ENCODE measurements at places on chromosomes 1 and 21. TPM values are rescaled to one million over a fixed set of nuclear protein-coding genes. Genes with fewer than 3 reads are reported as not detected.
A peak's percentile ranks its signal among the peaks of the same experiment; 100 is the strongest.

- ATAC-seq, result no peak
Observed at GRCh38 chr1:202540014-202540413, 170.2 kb downstream of the SYT2 start.

ZP4 gene
- not detected for total RNA-seq

DNA sequence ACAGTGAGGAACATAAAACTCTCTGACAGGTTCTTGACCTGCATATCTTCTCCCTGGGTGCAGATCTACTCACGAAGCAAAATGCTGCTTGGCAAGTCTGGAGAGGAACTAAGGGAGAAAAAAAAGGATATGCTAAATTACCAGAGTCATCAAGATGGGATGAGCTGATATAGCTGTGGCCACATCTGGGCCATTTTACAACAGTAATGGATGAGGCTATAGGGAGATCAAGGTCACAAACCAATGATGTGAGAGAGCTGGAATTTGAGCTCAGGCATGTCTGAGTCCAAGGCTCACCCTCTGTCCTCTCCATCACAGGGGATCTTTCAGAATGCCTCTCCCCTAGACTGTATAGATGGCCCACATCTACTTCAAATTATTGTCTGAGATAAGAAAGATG lies 26.2 kb downstream of the ZMYND12 start:
- ATAC-seq, result no peak

DNA sequence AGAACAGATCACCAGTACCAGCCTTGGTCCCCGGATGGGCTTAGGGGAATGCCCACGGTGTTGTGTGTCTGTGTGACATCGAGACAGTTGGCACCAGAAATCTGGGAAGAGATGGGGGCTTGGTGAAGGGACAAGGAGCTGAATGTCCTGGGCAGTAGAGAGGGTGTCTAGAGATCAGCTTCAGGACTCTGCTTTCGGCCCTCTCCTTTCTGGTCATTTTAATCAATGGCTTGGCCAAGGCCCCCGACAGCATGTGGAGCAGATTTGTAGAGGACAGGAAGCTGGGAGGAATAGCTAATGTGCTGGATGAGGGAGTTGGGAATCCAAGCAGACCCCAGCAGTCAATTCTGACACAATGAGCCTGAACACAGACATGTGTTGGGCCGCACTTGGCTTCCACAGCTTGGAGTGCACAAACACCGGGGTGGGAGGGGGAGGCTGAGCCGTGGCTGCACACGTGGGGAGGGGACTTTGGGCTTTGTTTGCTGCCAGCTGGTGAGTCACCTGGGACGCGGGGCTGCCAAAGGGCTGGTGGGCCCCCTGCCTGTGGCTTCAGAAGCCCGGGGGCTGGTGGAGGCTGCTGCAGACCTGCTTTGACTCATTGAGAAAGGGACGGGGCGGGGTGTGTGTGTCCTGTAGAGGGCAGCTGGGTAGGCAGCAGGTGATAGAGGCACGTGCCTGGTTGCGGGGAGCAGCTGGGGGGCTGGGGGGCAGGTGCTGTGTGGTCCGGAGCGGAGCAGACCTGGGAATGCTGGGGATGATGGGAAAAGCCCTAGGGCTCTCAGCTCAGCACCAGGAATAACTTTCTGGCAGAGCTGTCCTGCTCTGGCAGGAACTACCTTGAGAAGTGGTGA lies 20.9 kb downstream of the SLC1A7 start:
- ATAC-seq, result no peak

WDR64 gene
- not detected for total RNA-seq

GRCh38 chr1:224747578-224747977 lies 131.5 kb downstream of the CNIH3 start:
- ATAC-seq, result peak; percentile 33

DNA sequence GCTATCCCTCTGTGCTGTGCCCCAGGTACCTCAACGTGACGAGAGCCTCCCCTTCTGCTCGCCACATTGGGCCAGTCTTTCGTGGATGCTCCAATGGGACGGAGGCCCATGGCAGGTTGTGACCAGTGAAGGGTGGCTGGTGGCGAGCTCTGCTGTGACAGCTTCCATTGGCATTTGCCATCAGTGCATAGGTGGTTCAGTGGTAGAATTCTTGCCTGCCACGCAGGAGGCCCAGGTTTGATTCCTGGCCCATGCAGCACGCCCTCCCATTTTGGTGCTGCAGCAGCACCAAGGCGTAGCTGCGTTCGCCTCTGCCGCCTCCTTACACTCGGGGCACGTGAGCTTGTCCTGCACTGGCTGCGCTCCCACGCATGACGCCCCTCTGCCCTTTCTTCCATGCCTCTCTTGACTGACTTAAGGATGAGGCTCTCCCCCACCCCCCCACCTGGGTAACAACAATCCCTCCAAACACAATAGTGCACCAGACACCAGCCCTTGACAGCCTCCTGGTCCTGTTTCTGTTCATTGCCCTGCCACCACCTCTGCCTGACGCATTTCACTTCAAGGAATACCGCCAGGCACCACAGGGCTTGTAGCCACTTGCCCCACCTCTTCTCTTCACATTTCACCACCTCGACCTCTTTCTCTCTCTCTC lies 24.7 kb upstream of the FCGR2A start:
- peak; percentile 75 for ATAC-seq
